ENCODE measurements at places on chromosomes 2 and 18.

GRCh38 chr2:119327431-119327830 lies 39.2 kb downstream of the C2orf76 start:
- H3K4me1 ChIP-seq, result no peaks in the 10 kb centered on the region
- no peak overlapping the region for H3K27ac ChIP-seq
- no peak overlapping the region for H3K4me3 ChIP-seq

DNA sequence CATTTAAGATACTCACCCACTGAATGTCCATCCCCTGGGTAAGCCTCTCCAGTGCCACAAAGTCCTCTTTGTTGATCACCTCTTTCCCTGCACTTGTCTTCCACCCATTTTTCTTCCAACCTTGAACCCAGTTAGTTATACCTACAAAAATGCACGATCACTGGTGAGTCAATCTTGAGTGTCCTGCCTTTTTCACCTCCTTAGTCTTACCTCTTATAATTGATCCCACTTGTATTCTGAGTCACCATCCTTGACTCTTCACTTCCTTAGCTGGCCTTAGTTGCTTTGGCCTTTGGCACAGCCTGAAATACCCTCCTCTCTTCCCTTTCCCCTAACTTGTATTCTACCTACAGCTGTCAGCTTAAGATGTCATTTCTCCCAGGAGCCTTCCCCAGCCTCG lies 10.2 kb downstream of the RNASEH1 start:
- no peak overlapping the region for H3K4me3 ChIP-seq
- no peaks in the 10 kb centered on the region for H3K27me3 ChIP-seq
- no peak for DNase-seq
- H3K36me3 ChIP-seq, result peaks cover 79% of the 10 kb centered on the region

- peaks cover 2% of the 10 kb centered on the region for H3K27me3 ChIP-seq
- no peaks in the 10 kb centered on the region for H3K36me3 ChIP-seq
- no peaks in the 10 kb centered on the region for H3K4me1 ChIP-seq
Measured at GRCh38 chr18:58592223-58593214, 36.4 kb downstream of the ALPK2 start.

- no peak overlapping the region for H3K27ac ChIP-seq
- DNase-seq, result no peak
- H3K36me3 ChIP-seq, result no peaks in the 10 kb centered on the region
- H3K27me3 ChIP-seq, result no peaks in the 10 kb centered on the region
- no peak overlapping the region for H3K4me3 ChIP-seq
- H3K4me1 ChIP-seq, result peaks cover 8% of the 10 kb centered on the region
Measured at GRCh38 chr18:49070552-49070951, 119.8 kb upstream of the SMAD7 start.

All from activated CD8-positive, alpha-beta T cell treated with anti-CD3 and anti-CD28 coated beads, Interleukin-2, amount 10 ng/mL, durations not matched to agents 7 days and 5 days (primary cell).